ENCODE measurements at places on chromosomes 1 and 21.

- DNase-seq = no peak
Measured at GRCh38 chr21:31804008-31804394, 68.8 kb upstream of the HUNK start.

DNA sequence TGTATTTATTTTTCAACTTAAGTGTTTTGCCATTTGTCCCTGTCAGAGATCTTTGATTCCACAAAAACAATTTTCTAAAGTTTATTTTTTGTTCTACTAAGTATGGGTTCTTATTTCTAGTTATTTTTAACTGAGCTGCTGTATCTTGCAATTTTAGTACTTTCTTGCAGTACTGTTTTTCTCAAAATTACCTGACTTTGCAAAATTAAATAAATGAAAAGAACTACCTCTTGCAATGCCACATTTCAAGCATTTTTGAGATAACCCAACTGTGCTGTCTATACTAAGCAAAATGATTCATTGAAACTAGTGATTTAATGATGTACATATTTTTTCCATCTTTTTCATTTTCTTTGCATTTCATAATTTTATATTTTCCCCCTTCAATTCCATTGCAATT, 71.5 kb upstream of the ADGRL2 start:
- DNase-seq = no peak

- peak; percentile 51 for DNase-seq
Measured at GRCh38 chr1:147177611-147178380, 5.5 kb upstream of the PRKAB2 start.

DNA sequence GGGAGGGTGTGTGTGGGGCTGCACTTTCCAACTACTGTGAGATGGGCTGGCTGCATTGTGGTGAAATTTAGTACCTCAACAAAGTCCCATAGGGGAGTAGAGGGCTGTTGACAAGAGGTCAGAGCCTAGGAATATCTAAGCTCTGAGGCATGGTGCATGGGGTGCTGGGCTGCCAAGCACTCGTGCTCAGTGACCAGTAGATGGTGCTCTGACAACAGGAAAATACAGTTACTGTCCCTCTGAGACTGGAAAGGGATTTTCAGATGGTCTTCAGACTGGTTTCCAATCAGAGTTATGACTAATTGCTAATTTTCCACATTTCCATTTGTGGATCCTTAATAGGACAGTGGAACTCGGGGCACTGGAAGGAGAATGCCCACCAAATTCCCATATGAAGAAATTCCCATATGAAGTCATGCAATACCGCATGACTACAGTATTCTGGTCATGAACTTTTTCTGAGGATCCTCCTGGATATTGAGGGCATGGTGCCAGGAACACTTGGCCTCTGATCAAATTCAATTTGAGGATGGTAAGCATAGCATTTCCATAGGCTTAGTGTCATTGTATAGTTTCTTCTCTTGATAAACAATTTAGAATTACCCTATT, 4.1 kb upstream of the CACNA1E start:
- peak; percentile 66 for DNase-seq

GRCh38 chr21:30206551-30207251, 9.2 kb downstream of the CLDN8 start:
- DNase-seq = peak; percentile 64

DNA sequence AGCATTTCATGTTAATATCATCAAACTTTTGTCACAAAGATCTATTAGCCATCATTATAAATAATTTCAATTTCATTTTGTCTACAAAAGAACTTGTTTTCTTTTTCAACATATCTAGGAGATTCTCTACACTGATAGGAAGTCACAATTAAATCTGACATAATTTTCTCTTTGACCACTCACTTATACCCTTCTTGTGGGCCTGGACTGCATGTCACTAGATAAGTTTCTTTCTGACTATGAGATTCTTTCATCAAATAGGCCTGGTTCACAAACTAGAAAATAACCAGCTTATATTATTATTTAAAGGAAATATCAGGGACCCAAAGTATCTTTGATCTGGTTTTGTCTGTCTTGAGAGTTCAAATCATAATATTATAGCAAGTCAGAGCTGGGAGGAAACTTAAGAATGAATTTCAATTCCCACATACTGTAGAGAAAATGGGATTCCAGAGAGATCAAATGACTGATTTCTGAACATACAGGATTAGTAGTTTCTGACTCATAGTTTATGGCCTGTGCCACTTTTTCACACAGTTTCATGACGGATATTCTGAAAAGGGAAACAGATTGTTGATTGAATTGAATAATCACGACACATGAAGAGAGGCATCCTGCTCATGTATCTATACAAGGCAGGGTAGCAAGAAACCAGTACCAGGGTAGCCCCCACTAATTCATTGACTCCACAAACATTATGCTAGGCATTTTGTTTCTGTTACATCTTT, 355.8 kb downstream of the GPATCH2 start:
- peak; percentile 72 for DNase-seq

- peak; percentile 13 for DNase-seq
Measured at GRCh38 chr1:167043752-167044488, 46.3 kb downstream of the GPA33 start.

- DNase-seq = peak; percentile 64
Measured at GRCh38 chr1:7218210-7218832, 433.1 kb downstream of the CAMTA1 start.

DNA sequence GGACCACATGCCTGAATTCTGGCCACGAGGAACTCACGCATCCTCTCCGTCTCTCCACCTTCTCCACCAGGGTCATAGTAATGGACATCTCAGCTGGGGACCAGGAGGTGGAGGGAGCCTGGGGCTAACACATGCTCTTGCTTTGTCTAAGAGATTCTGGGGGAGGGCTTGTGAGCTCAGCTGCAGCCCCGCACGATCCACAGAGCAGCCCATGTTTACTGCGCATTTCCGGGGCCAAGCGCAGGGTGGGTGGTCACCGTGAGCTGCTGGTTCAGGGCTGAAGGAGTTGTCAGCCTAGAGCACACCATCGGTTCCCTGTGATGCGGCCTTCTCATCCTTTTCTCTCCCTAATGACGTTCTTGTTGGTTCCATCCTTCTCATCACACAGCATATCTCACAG, 7.5 kb upstream of the TFF2 start:
- no peak for DNase-seq

DNA sequence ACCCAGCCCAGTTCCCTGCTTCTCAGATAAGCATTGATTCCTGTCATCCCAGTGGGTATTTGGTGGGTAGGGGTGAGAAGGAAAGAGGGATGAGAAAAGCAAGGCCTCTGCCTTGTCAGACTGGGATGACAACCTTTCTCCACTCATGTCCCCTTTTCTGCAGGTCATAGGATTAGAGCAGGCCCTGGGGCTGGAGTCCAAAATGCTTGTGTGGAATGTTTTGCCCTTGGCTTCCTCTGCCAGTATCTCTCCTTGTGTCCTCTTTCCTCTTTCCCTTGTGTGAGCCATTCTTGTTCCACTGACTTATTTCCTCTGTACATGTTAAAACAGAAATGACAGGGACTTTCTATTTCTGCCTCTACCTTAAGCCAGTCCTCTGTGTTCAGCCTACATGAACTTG, 4.1 kb downstream of the ATP2B4 start:
- DNase-seq = no peak

DNA sequence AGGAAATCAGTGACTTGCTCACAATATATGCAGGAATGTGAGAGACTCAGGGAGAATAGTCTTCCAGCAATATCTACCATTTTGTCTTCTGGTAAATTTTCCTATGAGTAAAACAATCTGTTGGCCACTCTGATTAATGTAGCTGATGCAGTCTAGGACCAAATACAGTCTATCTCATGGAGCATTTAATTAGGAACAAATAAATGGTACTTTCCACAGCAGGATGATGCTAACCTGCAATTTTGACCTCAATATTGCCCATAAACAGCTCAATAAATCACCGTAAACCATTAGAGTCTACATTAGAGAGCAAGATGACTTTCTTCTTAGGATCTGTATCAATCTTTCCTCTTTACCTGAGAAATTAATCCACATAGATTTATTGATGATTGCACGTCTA, 567.7 kb upstream of the B3GALT2 start:
- no peak for DNase-seq

GRCh38 chr1:218164111-218164929, 120.8 kb upstream of the RRP15 start:
- DNase-seq = peak; percentile 18

- DNase-seq = no peak
Measured at GRCh38 chr1:30575066-30575465, 148.3 kb downstream of the MATN1 start.

DNA sequence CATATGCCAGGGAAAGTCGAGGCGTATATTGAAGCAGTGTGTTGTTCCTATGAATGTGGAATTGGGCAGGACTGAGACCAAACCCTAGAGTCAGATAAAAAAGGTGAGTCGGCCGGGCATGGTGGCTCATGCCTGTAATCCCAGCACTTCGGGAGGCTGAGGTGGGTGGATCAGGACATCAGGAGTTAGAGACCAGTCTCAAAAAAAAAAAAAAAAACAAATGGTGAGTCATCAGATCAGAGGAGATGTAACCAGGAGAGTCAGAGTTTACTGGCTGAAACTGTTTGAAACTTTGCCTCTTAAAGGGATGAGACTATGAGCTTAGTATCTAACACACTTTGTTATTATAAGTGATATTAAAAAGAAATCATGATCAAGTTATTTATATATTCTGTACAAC, 26.4 kb upstream of the SYCP1 start:
- no peak for DNase-seq

- DNase-seq = no peak
Measured at GRCh38 chr1:9059891-9060744, 9.3 kb downstream of the SLC2A5 start.

DNA sequence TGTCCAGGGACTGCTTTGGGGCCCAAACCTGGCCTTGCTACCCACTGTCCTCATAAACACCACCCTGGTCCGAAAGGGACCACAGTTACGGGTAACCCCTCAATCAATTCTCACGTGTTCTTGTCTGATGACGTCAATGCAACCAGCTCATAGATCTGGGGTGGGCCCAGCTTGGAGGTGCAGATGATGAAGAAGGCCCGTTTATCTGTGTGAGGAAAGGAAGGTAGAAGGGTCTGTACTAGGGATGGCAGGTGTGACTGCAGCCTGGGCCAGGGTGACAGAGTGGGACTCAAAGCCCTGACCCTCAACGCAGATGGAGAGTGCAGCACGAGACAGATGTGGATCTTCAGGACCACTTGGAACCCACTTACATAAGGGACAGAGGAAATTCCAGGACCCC, 22.1 kb downstream of the LRRC71 start:
- DNase-seq = no peak

- DNase-seq = peak; percentile 60
Measured at GRCh38 chr1:100794748-100795645, 75.5 kb downstream of the VCAM1 start.

DNA sequence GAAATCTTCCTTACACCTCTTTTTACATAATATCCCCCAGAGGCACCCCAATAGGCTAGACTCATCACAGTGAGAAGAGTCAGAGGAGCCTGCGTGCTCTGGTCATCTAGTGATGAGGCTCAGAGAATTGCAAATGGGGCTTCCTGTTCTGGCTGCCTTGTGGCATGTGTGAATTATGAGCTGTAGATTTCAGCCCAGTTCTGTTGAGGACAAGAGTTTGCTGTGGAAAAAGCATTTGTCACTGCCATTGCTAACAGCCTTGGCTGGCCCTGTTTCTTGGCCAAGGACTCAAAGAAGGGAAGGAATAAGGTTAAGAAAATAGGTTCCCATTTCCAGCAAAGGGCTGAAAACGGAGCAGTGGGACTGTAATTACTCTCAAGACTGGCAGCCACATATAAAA, 30.7 kb downstream of the MRAP start:
- peak; percentile 78 for DNase-seq

GRCh38 chr1:154711416-154711815, 103.4 kb upstream of the ADAR start:
- no peak for DNase-seq

DNA sequence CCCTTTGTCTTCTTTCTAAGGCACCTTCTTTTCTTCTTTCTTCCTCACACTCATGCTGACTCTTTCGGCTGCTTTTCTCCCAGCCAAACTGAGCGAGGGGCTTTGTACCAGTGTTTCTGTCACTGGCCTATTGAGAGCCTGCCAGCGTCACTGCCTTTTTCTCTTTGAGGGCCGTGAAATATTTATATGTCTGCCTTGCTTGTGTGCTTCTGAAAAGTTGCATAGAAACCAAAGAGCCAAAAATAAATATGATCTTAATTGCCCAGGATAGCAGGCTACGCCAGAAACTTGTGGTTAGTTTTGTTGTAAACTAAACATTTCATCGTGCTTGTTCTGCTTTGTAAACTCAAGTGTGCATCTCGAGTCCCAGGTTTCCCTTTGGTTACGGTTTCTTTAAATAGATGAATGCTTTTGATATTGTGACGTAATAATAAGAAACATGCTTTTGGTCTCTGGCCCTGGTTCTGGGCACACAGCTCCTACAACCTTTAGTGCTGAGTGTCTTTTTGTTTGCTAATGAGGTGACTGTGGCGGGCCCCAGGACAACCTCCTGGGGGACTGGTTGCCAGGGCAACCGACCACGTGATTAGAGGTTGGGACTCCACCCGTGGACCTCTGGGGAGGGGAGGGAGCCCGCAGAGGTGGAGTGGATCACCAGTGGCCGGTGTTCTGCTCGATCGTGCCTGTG, 10.8 kb downstream of the SLC37A1 start:
- DNase-seq = peak; percentile 28

GRCh38 chr1:109832945-109833344, 69.2 kb upstream of the EPS8L3 start:
- no peak for DNase-seq

- DNase-seq = no peak
Measured at GRCh38 chr1:240847325-240847724, 235.4 kb upstream of the GREM2 start.

- no peak for DNase-seq
Measured at GRCh38 chr21:25567472-25567871, 39.8 kb downstream of the MRPL39 start.

DNA sequence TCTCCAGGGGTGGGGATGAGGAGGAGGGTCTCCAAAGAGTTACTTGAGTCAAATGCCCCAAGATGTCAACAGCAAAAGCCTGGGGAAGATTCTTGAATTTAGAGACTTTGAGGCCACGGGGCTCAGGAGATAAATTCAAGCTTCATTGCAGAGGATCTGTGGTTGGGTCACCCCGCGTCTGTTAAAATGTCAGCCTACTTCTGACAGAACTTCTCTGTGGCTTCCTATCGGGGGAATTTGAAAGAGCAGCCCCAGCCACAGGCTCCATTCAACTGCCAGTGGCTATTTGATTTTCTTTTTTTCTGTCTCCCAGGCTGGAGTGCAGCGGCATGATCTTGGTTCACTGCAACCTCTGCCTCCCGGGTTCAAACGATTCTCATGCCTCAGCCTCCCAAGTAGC, 62.5 kb upstream of the EFHD2 start:
- no peak for DNase-seq

DNA sequence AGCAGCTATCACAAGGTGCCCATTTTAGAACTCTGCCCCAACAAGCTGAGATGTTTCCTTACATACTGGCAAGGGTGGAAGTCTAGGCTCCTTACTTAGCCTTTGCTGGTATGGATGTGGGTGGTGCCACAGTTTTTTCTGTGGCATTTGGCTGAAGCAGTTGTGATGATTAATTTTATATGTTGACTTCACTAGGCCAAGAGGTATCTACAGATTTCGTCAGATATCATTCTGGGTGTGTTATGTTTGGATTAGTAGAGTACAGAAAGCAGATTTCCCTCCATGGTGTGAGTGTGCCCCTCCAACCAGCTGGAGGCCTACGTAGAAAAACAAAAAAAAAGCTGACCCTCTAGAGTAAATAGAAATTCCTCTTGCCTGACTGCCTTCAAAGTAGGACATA, 317.0 kb downstream of the BARHL2 start:
- DNase-seq = no peak

- peak; percentile 87 for DNase-seq
Measured at GRCh38 chr1:156707417-156708217, 2.2 kb upstream of the CRABP2 start.

GRCh38 chr1:49351768-49352167, 575.1 kb upstream of the BEND5 start:
- DNase-seq = peak; percentile 64
